ENCODE measurements at places on chromosomes 3 and 15.

DNA sequence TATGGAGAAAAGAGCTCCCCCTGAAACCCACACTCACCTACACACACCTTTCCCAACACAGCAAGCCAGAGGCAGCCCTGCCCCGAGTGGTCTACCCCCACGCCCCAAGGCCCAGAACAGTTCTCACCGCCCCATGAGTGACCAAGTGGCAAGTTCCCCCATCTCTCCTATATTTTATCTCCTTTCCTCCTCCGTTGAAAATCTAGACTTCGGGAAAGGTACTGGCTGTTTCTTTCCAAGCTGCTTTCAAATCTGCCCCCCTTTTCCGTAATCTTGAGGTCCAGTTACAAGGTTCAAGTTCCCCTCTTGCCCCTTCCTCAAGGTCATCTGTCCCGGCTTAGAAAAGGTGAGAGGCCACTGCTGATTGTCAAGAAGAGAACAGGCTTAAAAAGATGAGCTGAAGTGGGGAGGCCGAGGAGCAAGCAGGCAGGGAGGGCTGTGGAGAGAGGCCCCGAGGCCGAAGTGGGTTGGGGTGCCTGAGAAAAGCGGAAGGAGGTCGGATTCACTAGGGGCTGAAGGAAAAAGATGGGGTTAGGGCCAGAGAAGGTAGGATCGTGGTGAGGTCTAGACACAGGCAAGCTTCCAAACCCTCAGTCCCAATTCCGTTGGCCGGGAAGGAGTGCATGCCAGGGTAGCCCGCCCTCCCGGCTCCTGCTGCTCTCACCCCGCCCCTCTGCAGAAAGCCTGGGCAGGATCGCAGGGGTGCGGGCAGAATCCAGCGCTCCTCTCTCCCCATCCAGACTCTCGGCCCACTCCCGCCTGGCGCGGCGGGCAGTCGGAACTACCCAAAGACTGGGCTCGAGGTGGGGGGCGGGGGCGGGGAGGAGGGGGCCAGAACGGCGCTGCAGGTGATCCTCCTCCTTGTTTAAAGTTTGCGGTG lies 1.7 kb downstream of the SEMA5B start:
- DNase-seq = no peak

DNA sequence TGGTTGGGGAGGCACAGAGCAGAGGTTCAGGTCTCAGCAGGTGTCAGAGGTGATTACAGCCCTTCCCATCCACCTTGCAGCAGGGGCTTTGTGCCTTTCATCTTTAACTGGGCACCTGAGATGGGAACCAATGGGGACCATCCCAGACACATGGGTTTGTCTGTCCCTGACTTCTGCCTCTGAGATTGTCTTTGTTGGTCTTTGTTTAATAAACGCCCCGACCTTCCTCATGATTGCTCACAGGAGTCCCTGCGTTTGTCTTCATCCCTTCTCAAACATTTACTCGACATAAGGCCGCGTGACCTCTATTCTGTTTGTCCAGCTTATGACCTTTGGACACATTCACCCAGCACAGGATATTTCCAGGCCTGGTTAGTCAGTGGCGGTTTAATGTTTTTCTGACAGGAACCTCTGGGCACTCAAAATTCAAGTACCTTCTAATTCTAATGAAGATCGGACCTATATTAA lies 5.9 kb downstream of the ZSCAN2 start:
- DNase-seq = no peak

GRCh38 chr3:168876346-168877035 lies 780.8 kb upstream of the GOLIM4 start:
- DNase-seq = no peak

- no peak for DNase-seq
Measured at GRCh38 chr3:23356169-23356568, 153.0 kb downstream of the UBE2E2 start.

DNA sequence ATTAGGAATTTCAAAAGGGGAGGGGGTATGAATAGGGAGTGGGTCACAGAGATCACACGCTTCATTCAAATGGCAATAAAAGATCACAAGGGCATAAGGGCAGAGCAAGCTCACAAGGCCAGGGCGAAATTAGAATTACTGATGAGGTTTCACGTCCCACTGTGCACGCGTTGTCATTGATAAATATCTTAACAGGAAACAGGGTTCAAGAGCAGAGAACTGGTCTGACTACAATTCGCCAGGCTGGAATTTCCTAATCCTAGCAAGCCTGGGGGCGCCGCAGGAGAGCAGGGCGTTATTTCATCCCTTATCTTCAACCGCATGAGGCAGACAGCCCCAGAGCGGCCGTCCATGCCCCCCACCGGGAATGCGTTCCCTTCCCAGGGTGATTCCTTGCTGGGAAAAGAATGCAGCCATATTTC lies 18.1 kb upstream of the SMCO1 start:
- no peak for DNase-seq

DNA sequence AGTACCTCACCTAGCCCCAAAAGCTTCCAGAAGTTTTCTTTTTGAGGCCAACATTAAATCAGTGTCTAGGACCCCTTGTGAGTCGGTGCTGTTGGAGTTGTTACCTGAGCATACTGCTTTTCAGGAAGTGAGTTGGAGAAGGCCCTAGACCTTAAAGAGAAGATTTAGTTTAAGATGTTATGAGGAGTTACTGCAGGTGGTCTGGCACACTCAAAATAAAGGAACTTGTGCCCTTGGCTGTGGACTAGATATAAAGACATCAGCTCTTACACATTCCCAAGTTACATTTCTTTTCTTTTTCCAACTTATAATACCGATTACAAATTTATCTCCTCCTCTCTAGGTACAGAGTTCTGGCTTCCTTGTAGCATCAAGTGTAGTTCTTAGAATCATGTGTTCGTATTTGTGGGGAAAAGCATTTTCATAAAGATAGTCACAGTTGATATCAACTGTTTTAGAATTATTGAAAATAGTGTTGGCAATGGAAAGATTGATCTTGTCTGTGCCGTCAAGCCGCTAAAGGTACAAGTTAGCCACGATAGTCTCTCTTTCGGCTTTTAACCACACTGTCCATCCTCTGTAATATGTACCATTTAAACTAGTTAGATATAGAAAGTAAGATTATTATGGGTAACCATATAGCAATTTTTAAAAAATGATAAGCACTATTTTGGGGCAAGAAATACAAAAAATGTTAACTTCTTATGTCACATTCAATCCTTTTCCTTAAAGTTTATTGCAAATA lies 8.6 kb downstream of the ZIC1 start:
- no peak for DNase-seq

GRCh38 chr3:2517500-2518172 lies 419.0 kb downstream of the CNTN4 start:
- no peak for DNase-seq

GRCh38 chr3:49803465-49804140 lies 542 bp downstream of the INKA1 start:
- DNase-seq = no peak

- DNase-seq = no peak
Measured at GRCh38 chr3:30167541-30168011, 438.8 kb upstream of the TGFBR2 start.

- DNase-seq = no peak
Measured at GRCh38 chr3:195548987-195549386, 5.9 kb upstream of the PPP1R2 start.

GRCh38 chr15:96924570-96924969 lies 594.1 kb downstream of the NR2F2 start:
- no peak for DNase-seq

DNA sequence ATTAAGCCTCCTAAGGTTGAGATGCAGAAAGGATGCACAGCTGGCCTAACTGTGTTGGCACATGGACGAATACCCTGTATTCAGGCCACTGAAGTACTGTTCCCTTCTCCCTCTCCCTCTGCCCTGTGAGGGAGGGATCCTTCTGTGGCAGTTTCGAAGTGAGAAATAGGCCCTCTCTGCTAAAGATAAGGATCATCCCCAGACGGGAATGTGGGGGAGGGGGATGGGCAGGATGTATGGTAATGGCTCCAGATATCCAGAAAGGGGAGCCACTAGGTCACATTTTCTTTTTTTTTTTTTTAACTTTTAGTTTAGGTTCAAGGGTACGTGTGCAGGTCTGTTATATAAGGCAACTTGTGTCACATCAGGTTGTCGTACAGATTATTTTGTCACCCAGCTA lies 463.1 kb downstream of the TBL1XR1 start:
- DNase-seq = no peak

GRCh38 chr3:179558742-179559364 lies 3.9 kb upstream of the ACTL6A start:
- DNase-seq = peak; percentile 36

DNA sequence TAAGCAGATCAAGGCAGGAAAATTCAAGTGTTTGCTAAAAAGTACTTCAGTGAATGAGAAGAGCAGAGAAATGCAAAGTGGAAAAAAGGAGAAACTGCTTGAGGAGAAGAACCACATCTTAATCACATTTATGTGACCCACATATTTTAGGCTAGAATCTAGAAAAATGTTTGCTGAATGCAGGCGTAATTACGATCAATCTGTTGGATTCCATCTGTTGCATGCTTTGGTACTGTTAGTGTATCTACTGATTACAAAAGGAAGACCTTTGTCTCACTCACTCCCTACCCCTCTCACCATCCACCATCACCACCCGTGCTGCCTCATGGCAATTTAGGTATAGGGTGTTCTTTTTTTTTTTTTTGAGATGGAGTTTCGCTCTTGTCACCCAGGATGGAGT lies 9.7 kb upstream of the TBL1XR1 start:
- DNase-seq = no peak

DNA sequence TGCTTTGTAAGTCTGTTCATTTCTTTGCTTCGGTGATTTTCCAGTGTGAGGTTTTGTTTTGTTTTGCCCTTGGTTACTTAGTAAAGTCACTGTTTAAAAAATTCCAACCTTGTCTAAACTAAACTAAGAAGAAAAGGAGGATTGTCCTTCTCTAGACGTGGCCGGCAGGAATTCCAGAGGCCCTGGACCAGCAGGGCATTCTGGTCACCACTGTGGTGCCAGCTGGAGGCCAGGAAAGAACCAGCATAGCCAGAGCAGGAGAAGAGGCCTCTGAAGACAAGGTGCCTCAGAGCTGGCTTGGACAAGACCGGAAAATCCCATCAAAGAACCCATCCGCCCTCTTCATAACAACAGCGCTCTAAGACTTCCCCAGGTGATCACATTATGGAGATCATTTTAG lies 8.2 kb downstream of the PLOD2 start:
- no peak for DNase-seq

DNA sequence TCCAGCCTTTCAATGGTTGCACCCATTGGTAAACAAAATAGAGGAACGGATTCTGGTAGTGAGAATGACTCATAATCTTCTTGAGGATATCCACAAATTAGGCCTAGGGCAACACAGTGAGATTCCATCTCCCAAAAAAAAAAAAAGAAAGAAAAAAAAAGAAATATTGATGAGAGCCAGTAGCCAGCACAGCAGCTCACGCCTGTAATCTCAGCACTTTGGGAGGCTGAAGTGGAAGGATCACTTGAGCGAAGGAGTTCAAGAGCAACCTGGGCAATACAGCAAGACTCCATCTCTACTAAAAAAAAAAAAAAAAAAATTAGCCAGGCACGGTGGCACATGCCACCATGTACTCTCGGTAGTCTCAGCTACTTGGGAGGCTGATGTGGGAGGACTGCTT lies 51.9 kb downstream of the DENND4A start:
- DNase-seq = no peak

DNA sequence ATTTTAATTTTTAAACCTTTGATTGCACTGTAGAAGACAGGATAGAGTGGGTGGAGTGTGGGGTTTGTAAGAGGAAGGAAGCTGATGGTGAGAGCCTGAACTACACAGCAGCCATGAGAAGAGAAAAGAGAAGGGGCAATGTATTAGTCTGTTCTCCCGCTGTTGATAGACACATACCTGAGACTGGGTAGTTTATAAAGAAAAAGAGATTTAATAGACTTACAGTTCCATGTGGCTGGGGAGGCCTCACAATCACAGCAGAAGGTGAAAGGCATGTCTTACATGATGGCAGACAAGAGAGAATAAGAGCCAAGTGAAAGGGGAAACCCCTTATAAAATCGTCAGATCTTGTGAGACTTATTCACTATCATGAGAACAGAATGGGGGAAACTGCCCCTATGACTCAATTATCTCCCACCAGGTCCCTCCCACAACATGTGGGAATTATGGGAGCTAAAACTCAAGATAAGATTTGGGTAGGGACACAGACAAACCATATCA lies 37.3 kb downstream of the STARD5 start:
- DNase-seq = no peak

DNA sequence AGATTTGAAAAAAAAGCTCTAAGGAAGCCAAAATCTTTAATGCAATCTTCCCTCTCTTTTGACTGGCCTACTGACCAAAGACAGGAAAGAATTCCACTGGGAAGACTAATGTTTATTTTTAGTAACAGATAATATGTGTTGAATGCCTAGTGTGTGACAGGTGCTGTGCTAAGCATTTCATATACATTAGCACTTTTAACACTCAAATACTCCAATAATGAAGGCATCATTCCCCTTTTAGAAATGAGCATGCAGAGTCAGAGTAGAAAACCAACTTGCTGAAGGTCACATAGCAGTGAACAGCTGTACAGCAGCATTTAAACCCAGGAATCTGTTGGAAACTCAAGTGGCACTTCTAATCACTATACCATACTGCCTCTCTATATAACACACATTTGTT lies 170.6 kb downstream of the MINAR1 start:
- DNase-seq = no peak

- no peak for DNase-seq
Measured at GRCh38 chr3:178445139-178445538, 91.1 kb upstream of the KCNMB2 start.

DNA sequence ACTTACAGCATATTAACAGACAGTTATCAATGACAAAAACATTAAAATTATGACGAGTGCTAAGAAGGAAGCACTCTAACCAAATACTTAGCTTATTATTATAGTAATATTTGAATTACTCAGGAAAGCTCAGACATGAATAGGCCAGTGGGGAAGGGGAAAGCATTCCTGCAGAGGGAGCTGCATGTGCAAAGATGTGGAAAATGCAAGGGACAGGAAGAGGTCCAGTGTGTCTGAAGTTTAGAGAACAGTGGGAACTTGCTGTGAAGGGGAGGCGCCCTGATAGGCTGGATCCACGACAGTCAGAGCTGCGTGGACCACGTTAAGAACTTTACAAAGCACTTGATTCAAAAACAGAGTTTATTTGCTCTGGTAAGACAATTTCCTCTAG lies 1.2 kb upstream of the SPICE1 start:
- DNase-seq = no peak

DNA sequence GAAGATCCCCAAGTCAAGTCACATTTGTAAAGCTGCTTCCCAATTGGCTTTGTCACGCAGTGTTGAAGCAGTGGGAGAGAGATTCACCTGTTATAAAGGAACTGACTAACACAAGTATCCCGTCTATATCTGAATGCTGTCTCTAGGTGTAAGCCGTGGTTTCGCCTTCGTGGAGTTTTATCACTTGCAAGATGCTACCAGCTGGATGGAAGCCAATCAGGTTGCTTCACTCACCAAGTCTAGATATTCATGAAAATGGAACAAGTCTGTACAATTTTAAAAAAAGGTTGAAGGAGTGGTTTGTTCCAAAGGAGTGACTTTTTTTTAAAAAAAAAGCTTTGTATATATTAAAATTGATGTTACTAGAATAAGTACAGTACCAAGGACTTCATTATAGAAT lies 11.7 kb downstream of the RBM5 start:
- no peak for DNase-seq

GRCh38 chr3:44104668-44105321 lies 136.9 kb upstream of the TOPAZ1 start:
- DNase-seq = peak; percentile 91

- no peak for DNase-seq
Measured at GRCh38 chr3:104245261-104245660, 1121.4 kb upstream of the ALCAM start.

- no peak for DNase-seq
Measured at GRCh38 chr3:177419904-177420601, 222.8 kb upstream of the TBL1XR1 start.
